ENCODE measurements at places on chromosomes 6 and 20.

DNA sequence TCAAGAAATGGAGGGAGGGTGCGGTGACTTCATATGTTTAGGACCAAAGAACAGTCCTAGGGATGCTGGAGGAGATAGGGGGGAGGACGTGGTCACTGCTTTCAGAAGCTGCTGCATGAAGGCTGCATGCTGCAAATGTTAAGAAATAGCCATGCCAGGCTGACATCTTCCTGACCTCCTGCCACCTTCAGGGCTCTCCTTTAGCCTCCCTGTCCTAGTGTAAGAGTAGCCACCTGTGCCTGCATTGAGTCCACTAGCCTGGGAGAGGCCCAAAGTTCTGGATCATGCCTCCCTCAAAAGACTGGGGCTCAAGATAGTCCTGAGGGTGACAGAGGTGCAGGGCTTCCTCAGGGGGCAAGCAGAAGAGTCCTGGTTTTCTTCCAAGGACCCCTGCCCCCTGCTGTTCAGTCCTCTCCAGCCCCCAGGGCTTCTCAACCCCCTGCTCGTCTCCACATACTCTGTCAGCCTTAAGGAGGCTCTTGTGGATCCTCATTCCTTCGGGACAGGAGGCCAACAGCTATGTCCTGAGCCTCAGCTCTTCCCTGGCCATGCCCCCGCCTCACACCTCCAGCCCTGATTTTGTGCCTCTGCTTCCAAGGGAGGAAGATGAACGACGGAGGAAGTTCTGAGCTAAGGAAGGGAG is 96.3 kb downstream of the MRPL14 start:
- no peak for DNase-seq

GRCh38 chr6:6880745-6881437 is 226.9 kb upstream of the RREB1 start:
- no peak for DNase-seq

DNA sequence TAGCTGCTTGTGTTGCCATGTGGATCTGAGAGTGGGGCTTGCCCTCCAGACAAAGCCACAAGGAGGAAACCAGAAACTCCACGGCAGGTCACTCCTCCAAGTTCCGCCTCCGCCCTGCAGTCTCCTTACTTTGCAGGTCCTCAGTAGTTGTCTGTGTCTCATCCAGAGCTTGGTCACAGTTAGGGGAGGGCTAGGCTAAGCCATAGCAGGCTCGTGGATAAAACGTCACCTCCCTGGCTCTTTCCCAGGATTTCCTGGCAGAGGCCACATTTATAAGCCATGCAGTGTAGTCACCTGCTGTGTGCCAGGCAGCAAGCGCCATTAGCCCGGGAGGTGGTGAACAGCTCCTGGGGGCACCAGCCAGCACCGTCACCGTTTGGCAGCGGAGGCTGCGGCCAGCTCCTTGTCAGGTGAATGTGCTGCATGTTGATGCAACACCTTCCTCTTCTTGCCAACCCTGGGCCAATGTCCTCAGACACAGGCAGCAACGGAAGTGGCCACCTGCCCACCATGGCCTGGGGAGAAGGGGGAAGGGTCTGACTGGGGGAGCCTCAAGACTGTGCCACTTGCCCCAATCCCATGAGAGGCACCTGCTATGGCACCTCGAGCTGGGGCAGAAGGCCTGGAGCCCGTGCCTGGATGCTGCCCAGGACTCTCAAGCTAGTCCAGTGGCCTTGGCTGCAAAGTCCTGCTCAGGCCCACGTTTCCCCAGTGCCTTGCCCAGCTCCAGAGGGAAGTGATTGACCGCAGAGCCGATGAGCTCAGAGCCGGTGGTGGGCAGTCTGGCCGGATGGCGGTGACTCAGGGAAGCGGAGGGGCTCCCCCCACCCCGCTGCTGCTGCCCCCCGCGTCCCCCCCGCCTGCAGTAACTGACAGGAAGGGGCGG is 39.0 kb upstream of the SLCO4A1 start:
- peak; percentile 30 for DNase-seq

DNA sequence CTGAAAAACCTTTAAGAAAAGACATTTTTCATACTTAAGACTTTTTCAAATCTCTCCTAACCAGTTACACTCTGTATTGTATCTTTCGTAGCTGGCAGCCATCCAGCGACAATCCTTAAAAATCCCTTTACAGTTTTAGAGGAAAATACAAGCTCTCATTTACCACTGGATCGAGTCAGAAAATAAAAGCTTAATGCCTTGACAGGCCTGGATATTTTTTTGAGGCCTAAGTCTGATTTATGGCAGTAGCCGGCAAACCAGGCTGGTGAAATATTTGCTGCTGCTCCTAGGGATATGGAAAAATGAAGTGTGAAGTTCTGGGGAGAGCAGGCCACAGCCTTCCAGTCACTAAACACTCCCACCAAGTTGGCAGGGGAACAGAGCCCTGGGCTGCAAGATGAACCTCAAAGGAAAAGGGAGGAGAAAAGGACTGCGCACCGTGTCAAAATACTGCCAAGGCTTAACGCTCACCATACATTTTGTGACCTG is 213.0 kb upstream of the SUPT3H start:
- no peak for DNase-seq

DNA sequence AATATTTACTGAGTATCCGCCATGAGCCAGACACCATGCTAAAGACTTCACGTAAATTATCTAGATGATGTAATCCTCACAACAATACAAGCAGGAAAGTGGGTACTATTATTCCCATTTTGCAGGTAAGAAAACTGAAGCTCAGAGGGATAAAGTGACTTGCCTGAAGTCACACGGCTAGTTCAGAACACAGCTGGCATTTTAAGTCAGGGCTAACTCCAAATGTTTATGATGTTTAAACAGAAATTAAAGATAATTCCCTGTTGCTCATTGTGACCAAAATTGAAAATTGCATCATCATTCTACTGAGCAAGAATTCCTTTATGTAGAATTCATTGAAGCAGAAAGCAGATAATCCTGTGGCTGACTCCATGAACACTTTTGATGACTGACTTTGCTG is 71.3 kb upstream of the STXBP5 start:
- DNase-seq: no peak

DNA sequence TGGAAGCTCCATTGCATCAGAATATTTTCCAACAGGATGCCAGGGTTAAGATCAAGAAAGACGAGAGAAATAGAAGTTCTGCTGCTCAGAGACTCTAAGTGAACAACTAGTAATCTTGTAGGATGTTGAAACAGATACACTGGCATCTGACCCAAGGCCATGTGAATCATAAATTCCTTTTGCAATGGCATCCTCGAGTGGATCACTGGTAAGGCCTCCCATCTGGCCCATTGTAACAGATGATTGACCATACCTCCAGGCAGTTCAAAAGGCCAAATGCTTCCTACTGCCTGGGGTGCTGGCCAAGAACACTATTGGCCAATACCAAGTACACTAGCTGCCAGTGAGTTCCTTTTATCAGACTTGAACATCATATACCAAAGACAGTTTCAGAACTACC is 9.9 kb upstream of the SLC17A3 start:
- peak; percentile 58 for DNase-seq

GRCh38 chr6:97669191-97670031 is 386.4 kb upstream of the MMS22L start:
- no peak for DNase-seq

DNA sequence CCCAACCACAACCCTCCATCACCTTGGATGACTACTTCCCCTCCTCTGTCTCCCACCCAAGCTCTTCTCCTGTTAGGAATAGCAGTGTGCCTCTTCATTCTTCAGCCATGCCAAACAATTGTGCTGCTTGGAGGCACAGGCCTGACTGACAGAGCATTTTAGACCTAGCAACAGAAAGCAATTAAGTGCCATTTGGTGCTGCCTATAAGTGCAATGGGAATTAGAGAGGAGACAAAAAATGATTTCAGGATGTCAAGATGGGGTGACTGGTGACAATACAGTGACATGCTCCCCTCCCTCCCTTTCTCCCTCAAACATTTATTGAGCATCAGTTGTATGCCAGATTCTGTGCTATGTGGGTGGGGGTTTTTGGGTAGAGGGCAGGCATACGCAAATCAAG is 322.6 kb upstream of the MOCS1 start:
- DNase-seq: no peak

DNA sequence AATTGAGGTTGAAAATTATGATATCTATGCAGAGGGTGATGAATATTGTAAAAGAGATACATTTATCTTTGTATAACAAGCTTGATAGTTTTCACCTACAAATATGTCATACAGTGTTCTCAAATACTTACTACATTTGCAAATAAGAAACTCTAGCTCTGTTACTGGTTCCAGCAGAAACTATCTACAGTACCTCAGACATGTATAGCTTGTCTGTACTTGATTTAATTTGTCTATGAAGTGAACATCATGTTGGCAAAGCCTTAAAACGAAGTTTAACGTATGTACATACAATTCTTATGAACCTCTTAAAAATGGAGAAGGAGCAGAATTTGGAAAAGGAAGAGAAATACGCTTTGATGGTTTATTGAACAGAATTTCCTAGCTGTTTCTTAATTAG is 201.4 kb upstream of the MARCKS start:
- DNase-seq: no peak

DNA sequence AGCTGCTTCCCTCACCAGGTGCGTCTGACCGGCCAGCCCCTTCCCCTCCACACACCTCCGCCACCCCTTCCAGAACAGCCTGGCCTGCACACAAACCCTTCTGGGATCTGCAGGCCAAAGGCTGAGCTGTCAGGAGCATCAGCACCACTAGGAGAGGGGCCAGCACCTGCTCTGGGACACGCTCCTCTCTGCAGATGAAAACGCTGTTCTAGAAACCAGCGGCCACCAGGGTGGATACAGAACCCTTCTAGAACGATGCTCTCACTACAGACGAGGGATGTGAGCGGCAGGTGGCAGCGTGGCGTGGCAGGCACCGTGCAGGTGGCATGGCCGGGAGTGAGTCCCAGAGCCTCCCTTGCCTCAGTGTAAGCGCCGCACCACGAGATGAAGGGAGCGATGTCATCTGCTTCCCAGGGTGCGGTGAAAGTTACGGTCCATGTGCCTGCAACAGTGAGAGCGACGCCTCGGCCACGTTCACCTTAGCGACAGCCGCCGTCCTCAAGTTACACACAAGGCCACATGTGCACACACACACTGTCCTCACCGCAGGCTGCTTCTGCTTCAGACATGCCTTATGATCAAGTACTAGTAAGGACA is 53.6 kb downstream of the TAF4 start:
- no peak for DNase-seq

DNA sequence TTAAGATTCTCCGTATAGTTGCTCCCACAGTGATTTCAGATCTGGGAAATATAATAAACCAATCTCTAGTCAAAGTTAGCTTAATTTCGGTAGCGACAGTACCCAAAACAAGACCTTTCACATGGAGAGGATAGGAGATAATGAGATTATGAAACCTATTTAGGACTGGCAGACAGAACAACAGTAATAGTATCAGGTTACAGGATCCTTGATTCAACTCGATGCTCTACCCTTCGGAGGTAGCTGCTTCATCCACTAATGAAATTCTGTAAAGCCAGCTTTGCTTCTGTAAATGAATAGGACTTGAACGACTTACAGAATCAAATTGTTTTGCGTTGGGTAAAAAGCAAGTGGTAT is 534 bp upstream of the AKIRIN2 start:
- DNase-seq: no peak

- no peak for DNase-seq
Observed at GRCh38 chr6:9517806-9518205, 897.1 kb downstream of the TFAP2A start.
